Myometrial cell (primary cell): ENCODE measurements at places on chromosomes 13 and 19. TPM values are rescaled to one million over a fixed set of nuclear protein-coding genes. Genes with fewer than 3 reads are reported as not detected.

CD209 gene
- not detected in 2 replicates for total RNA-seq

CD33 gene
- not detected in 2 replicates for total RNA-seq

SIGLEC5 gene
- not detected in 2 replicates for total RNA-seq

ETV2 gene
- 1.4 TPM in 1 of 2 replicates, not detected in the other for total RNA-seq

CALR3 gene
- total RNA-seq: not detected in 2 replicates

ZNF66 gene
- total RNA-seq: 0.18 and 3.5 TPM in 2 replicates

CCDC70 gene
- not detected in 2 replicates for total RNA-seq

OR7G1 gene
- not detected in 2 replicates for total RNA-seq

C19orf25 gene
- 36.0 and 47.6 TPM in 2 replicates for total RNA-seq

C5AR2 gene
- total RNA-seq: 0.18 TPM in 1 of 2 replicates, not detected in the other

WDR87 gene
- not detected in 2 replicates for total RNA-seq

UBAC2 gene
- 56.7 and 59.1 TPM in 2 replicates for total RNA-seq

ZNF560 gene
- total RNA-seq: 0.29 and 0.53 TPM in 2 replicates

GJA3 gene
- total RNA-seq: under 0.01 and 0.35 TPM in 2 replicates

KLK14 gene
- not detected in 2 replicates for total RNA-seq
